ENCODE measurements at places on chromosomes 5 and 9.

- DNase-seq, result peak; percentile 84
These were observed 78.1 kb upstream of the UBTD2 start for GRCh38 chr5:172361566-172362238.

DNA sequence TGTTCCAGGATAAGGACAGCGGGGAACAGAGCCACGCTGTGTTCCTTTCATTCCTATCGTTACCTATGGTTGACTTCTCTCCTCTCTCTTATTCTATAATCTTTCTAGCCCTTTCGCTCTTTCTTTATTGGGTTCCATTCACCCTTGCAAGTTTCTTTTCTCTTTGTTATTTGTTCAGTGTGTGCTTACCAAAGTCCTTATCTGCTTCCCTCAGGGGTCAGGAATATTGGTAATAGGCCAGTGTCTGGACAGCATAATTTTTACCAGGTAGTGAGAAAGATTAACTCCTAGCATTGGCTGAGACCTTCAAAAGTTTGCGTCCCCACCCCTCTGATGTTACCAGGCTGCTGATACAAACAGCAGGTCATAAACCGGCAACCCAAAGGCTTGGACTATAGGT is 4.9 kb downstream of the SGCD start:
- DNase-seq, result no peak

- DNase-seq, result no peak
These were observed 29.8 kb upstream of the SLCO6A1 start for GRCh38 chr5:102528600-102528999.

GRCh38 chr9:97359147-97359546 is 51.7 kb downstream of the CCDC180 start:
- DNase-seq, result no peak

DNA sequence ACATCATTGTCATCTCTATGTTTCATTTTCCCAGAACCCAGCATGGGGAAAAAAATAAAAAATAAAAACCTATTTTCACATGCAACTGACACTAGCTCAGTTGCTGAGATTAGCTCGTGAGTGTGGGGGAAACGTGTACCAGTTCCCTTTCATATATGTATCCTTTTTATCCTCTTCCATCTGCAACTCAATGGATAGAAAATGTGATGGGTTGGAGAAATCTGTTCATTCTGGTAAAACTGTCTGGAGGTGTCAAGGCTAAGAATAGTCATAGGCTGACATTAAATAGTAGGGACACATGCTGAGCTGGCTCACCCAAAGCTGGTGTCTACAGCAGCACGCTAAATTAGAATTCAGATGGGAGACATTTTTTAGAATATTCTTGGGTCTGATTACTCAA is 519.3 kb downstream of the ELAVL2 start:
- DNase-seq, result no peak

DNA sequence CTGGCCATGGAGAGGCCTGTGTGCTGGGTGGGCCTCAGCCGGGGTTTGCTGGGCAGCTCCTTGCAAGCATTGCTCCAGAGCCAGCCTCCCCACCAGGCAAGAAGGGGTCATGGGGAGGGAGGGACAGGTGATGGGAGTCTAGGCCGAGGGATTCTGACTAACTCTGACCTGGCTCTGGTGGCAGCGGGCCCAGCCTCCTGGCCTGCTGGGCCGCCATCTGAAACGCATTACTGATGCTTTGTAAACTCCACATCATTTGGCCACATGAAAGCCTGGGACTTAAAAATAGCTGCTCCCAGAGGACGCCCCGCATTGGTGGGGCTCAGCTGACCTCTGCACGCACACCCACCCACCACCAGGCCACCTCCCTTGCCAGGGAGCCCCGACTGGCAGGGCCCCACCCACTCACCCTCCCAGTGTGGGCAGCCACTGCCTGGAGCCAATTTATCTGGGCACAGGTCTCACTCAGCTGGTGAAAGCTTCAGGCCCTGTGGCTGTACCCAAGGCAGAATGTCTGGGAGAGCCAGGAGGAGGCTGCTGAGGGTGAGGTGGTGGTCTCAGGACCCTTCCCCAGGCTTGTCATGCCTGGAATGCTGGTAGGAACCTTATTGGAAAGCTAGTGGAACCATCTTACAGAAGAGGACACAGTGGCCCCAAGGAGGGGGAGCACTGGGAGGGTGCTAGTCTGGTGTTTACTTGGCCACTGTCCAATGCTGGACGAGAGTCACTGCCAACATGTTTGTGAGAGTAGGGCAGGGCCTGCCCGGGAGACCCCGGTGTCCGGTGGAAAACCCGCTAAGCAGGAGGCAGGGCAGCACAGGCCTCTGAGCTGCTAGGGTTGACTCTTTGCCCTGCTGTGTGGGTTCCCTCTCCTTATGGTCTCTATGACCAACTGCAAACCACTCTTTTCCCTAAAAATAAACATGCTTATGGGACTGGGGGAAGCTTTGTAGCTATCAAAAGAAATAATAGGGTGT is 10.8 kb downstream of the TCF7 start:
- peak; percentile 97 for DNase-seq

DNA sequence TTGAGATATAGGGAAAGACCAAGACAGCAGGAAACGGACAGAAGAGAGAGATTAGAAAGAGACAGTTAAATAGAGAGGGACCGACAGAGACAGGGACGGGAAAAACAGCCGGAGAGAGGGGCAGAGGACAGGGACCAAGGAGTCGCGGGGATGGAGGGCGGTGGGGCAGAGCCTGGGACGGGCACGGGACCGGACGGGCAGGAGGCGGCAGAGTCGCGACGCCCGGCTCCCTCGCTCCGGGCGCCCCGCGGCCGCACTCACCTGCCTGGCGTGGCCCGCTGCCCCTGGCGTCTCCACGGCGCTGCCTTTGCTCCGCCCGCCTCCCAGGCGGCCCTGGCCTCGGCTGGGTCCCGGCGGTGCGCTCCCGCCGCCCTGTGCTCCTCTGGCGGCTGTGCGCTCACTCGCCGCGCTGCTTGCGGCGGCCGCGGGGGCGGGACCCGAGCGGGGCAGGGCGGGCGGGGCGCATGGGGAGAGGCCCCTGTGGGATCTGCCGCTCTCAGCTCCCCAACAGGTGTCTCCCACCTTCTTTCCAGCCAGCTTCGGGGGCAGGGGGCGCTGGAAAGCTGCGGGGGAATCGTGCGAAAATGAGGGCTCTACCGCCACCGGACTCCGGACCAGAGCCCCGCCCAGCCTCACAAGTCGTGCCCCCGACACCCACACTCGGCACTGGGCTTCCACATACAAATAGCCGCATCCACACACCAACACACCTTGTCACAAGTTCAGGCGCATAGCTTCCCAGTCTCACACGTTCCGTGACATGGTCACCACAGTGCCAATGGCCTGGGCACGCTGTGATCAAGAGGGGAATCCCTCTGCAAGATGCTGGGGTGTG is at the start of gene ARID3C:
Gene ARID3C (minus strand): TSS at position 411 of the 835 bp plus-strand sequence. CDS start 1,052 bp downstream, outside the sequence.
- DNase-seq, result no peak

- no peak for DNase-seq
These were observed 421.7 kb downstream of the SPATA31D1 start for GRCh38 chr9:82410306-82410705.

DNA sequence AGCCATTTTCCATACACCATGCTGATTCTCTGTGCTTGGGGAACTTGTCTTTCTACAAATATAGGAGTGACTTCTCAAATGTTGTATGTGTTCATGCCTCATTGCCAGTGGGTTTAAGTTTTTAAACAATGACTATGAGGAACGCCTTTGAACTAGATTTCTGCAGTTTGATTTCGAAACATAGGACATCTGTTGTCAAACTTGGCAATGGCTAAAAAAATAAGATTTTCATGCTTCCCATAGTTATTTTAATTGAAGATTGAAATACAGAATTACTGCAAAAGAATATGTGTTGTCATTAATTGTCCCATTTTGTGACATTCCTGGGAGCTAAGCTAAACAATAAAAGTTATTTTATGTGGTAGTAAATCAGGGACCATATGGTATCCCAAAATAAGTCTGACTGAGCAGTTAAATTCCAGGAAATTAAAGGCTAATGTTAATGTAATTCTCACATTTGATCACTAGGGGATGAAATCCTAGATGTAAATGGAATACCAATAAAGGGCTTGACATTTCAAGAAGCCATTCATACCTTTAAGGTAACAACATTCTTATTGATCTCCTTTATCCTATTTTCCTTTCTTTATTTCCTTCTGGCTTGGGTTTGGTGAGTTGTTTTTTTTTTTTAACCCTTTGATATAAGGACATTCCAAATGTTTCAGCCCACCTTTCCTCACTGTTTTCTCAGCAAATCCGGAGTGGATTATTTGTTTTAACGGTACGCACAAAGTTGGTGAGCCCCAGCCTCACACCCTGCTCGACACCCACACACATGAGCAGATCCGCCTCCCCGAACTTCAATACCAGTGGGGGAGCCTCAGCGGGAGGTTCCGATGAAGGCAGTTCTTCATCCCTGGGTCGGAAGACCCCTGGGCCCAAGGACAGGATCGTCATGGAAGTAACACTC is 116.7 kb downstream of the GOLPH3 start:
- DNase-seq, result no peak

DNA sequence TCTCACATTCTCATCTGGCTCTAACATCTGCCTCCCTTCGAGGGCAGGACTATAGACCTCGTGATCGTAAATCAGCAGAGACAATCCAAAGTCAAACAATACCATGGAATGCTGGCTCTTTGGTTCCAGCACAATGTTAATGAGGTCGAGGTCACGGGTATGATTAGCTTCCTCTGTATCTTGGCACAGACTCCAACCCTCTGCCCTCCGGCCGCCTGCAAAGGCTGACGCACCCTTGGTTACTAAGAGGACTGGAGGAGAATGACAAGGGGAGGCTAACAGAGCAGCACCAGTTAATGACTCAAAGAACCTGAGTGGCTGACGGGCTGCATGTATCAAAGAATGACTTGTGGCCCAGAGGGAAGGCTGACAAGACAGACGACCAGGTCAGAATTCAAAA is 10.1 kb downstream of the LHFPL2 start:
- no peak for DNase-seq

DNA sequence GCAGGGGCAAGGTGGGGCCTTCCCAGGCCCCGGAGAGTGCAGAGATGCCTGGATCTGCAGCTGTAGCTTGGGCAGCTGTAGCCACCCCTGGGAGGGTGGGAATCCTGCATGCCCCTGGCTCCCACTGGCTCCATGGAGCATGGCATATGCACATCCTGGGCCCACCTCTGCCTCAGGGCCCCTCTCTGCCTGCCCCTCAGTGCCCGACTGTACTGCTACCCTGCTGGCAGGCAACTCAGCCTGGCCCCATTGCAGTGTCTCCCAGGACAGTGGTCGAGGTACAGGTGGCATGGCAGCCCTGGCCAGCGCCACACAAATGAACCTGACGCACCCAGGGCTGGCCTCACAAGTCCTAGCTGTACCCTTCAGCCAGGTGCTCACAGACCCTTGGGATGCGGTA is 23.9 kb downstream of the JMY start:
- no peak for DNase-seq

GRCh38 chr9:20200991-20201431 is 412.2 kb upstream of the SLC24A2 start:
- no peak for DNase-seq

GRCh38 chr9:136441681-136442245 is 2.1 kb upstream of the INPP5E start:
- no peak for DNase-seq

- no peak for DNase-seq
These were observed 25.3 kb upstream of the ISOC1 start for GRCh38 chr5:129069292-129069691.

DNA sequence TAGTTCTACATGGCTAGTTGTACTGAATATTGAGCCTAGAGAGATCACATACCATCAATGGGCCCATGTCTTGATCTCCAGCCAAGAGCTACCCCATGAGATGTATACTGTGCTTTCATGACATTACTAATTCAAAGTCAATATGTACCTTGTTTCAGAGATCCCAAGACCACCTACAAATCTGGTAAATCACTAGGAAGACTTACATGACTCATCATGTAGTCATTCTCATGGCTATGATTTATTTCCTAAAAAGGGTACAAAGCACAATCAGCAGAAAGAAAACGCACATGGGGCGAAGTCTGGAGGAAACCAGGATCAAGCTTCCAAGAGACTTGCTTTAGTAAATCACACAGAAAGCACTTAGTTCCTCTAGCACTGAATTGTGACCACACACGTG is 103.0 kb downstream of the PCSK5 start:
- no peak for DNase-seq

DNA sequence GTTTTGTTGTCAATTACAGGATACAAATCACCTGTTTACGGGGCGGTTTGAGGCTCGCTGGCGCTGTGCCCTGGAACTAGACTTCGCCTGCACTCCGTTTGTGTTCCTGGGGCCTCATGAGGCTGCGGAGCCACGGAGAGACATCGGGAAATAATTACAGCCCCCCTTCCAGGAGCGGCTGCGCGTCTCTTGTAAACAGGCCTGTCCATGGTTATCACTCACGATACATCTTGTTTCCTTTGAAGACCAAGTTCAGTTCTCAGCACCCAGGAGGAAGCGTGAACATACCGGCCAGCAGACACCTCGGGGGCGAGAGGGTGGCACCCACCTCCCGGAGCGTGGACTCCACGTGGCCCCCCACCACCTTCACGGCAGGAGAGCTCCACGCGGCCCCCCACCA is 297.1 kb upstream of the IRX4 start:
- no peak for DNase-seq

- DNase-seq, result no peak
These were observed 6.8 kb downstream of the FGF18 start for GRCh38 chr5:171426266-171426665.

GRCh38 chr5:100760688-100761087 is 142.4 kb downstream of the ST8SIA4 start:
- DNase-seq, result no peak

DNA sequence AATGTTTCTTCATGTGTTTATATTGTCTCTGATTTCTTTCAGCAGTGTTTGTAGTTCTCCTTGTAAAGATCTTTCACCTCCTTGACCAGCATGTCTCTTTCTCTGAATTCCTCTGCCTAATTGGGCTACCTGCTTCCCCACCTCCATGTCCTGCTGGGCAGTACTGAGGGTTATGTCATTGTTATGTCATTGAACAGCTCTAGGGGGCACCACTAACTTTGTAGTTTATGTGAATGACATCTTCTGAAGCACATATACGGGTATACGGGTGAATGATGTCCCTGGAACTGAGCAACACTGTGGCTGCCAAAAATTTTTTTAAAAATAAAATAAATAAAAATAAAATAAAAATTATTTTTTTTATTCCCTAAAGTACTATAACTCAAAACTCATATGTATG is 16.9 kb upstream of the SNCAIP start:
- DNase-seq, result no peak

DNA sequence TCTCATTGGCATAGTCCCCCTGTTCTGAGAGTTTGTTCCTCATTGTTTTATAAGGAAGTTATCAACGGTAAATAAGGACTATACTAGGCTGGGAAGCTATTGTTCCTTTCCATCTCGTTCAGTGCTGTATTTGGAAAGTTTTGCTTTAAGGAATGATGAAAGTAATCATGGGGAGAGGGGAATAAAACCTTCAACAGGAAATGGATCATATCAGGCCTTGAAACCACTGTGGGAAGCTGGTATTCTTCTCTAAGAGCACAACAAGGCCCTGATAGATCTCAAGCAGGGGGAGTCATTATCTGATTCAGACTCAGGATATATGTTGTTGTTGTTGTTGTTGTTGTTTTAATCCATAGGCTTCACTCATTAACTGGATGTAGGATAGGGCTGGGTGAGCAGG is 474.5 kb downstream of the ENC1 start:
- no peak for DNase-seq

GRCh38 chr5:135921388-135921787 is 25.7 kb upstream of the IL9 start:
- DNase-seq, result no peak

Measured in GOT3 (cell line).